RWPE1 (cell line): ENCODE measurements at places on chromosomes 16 and 17.

GRCh38 chr16:23863511-23864422 lies 28.0 kb downstream of the PRKCB start:
- DNase-seq, result no peak

- peak; percentile 45 for DNase-seq
Measured at GRCh38 chr16:86823888-86824671, 245.7 kb downstream of the FOXL1 start.

DNA sequence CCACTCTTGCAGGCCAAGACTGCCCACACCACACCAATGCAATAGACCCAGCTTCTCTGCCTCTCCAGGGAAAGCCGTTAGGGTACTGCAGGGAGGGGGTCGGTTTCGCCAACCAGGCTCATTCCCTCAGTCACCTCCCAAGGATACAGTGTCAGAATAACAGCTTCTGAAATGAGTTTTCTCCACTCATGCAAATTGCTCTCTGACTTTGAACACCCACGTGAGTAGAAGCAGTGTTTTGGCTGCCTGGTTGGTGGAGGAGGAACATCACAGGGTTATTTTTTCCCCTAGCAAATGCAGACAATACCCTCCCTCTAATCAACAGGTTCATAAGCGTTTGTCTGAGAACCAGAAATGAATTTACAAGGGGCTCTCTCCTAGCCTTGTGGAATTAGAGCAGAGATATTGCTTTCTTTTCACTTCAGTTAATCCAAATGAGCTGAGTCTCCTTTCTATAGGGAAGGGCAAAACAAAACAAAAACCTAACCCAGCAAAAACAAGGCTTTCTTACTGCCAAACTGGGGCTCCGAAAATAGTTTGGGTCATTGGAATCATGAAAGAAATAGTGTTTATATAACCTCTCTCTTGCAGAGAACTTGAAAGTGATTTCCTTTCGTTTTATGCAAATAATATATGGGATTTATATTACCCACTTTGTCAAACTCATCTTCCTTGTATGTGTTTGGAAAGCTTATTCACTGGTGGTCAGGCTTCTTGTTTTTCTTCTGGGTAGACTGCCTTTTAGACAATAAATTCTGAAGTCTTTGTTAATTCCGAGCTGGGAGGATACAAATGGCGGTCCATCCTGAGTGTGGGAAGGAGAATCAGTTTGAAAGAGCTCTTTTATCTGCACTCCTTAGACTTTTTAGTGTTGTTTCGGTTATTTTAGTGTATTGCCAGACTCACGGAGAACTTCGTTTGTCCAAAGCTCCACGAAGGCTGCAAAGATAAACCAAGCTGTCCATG lies 229.9 kb downstream of the MSI2 start:
- DNase-seq, result no peak

DNA sequence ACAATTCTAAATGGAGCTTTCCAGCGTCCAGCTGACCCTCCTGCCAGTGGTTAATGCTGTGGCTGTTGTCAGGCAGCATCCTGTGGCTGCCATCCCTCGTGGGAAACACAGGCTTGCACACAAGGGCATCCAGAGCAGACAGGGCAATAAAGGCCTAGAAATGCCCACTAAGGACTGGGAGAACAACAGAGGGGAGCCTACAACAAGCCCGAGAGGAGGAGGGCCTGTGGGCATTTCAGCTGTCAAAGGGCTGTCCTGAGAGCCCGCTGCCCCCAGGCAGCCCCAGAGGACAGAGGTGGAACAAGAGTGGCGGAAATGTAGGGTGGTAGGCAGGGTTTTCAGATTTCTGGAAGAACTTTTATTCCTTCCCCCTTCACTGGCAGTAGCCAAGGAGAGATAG lies 81.1 kb downstream of the TNRC6C start:
- no peak for DNase-seq

GRCh38 chr16:71570144-71570543 lies 6.7 kb downstream of the TAT start:
- DNase-seq, result no peak

- DNase-seq, result no peak
Measured at GRCh38 chr16:65095906-65096305, 26.0 kb downstream of the CDH11 start.

DNA sequence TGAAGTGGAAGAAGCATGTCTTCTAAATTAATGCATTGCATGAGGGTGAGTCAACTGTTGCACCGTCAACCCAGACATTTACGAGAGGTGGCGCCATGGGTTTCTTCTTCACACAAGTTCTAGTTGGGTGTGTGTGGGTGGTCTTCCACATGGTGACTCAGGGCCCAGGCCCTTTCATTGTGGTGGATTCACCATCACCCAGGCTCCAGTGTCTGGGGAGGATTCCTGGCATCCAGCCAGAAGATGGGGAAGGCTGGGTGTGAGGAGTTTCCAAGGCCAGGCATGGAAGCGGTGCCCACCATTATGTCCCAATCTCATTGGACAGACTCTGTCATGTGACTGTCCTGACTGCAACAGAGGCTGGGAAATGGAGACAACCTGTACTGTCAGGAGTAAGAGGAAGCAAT lies 21.4 kb upstream of the JPH3 start:
- DNase-seq, result no peak

DNA sequence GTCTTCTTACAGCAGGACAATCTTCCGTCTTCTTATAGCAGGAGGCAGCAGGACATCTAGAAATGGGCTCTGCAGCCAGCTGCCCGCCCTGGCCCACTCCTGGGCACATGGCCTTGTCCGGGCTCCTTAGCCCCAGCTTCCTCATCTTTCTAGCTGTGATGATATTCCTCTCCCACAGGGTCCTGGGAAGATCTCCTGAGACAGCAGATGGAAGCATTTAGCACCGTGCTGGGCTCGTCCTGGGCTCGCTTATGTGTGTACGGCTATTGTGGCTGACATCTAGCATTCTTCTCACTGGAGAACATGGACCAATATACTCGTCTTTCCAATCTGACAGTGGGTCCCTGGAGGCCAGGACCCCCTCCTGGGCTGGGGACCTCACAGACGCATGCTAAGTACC lies 48.5 kb downstream of the TIMM22 start:
- no peak for DNase-seq

DNA sequence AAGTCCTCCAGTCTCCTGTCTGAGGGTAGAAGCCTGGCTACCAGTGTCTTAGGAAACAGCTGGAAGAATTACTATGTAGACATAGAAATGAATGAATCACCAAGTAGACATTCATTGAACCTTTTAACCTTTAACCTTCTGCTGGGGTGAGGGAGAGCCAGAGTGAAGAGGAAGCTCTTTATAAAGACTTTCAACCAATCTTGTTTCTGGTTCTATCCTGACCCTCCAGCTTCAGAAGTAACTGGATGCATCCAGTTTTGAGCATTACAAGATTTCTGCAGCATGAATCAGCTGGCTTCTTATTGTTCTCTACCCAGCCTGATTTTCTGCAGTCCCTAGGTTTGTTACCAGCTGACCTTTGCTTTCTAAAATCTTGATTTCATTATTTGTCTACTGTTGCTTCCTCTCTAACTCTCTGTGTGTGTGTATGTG lies 8.5 kb downstream of the TEKT1 start:
- peak; percentile 93 for DNase-seq

GRCh38 chr16:180681-181564 lies 664 bp downstream of the HBQ1 start:
- DNase-seq, result peak; percentile 78

GRCh38 chr17:35293151-35293847 lies 50.4 kb downstream of the SLFN5 start:
- DNase-seq, result no peak

GRCh38 chr16:56348168-56349085 lies 76.9 kb downstream of the AMFR start:
- no peak for DNase-seq

GRCh38 chr17:49969134-49969759 lies at the start of gene DLX4:
TSS of gene DLX4 (plus strand) at chr17:49969190. CDS start at chr17:49969469, 279 bp downstream.
- DNase-seq, result peak; percentile 87

GRCh38 chr16:3792472-3793012 lies 75.2 kb upstream of the TRAP1 start:
- DNase-seq, result no peak

- DNase-seq, result no peak
Measured at GRCh38 chr16:76386784-76387183, 109.6 kb downstream of the CNTNAP4 start.

- DNase-seq, result no peak
Measured at GRCh38 chr17:59561042-59561441, 4.4 kb upstream of the DHX40 start.

- DNase-seq, result no peak
Measured at GRCh38 chr17:38698760-38699159, 6.3 kb upstream of the MLLT6 start.

GRCh38 chr17:80877729-80878303 lies 113.8 kb upstream of the CHMP6 start:
- no peak for DNase-seq

- DNase-seq, result no peak
Measured at GRCh38 chr16:19822533-19822932, 62.1 kb downstream of the GPRC5B start.

- DNase-seq, result peak; percentile 23
Measured at GRCh38 chr17:60154616-60155426, 5.0 kb downstream of the CA4 start.

DNA sequence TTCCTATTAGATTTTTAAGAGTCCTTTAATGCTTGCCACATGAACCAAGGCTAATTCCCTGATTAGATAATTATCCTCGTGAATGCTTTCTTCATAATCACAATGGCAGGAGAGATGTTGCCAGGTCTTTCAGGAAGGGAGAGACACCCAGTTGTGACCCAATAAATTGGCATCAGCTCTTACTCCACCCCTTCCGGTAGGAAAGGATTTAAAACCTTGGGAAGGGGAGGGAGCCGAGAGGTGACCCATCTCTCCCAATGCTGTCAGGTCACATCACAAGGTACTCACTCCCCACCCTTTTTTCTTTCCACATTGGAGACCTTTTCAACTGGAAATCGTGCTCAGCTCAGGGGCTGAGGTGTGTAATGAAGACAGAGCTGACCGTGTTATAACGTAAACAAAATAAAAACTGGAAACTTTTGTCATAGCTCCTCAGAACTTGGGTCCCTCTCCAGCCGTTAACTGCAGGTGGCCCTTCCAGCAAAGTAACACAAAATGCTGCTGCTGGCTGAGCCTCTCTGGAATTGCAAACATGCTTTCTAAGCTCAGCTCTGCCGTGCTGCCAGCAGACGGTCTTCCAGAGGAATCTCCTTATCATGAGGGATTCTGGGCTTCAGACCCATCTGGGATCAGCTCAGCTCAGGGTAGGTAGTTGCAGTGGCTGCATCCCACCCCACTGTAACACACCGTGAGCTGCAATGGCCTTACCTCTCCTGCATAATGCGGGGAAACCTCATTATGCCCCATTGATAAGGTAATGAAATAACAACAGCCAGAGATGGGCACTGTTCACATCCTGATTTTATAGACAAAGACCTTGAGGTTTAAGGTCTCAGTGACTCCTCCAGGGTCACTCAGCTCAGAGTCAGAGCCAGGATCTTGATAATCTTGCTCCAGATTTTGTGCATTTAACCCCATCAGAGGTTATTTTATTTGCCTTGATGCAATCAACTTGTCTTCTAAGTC lies 15.6 kb downstream of the TMEM100 start:
- no peak for DNase-seq

- DNase-seq, result no peak
Measured at GRCh38 chr17:50407921-50408320, 10.6 kb upstream of the LRRC59 start.

DNA sequence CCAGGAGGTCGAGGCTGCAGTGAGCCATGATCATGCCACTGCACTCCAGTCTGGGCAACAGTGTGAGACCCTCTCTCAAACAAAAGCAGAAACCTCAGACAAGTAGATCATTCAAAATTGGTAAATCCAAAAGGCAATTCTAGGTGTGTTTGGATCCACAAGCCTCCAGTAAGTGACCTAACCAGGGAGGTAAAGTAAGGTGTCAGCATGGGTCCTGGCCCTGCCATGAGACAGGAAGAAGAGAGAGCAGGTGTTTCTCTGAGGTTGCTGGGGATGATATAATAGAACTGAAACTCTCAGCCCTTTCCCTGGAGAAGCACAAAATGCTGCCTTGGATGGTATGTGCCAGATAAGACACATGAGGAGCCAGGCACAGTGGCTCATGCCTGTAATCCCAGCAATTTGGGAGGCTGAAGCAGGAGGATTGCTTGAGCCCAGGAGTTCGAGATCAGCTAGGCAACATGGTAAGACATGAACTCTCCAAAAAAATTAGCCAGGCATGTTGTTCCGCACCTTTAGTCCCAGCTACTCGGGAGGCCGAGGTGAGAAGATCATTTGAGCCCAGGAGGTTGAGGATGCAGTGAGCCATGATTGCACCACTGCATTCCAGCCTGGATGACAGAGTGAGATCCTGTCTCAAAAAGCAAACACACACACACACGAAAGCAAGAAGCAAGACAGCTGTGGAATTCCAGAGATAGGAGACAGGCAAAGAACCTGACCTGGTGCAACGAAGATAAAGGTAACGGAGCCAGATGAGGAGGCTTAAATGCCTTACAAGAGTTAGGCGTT lies 6.5 kb downstream of the TM4SF5 start:
- no peak for DNase-seq

- DNase-seq, result peak; percentile 63
Measured at GRCh38 chr16:62253966-62254365, 217.7 kb upstream of the CDH8 start.

GRCh38 chr16:50213939-50214519 lies 52.3 kb upstream of the ADCY7 start:
- DNase-seq, result no peak

DNA sequence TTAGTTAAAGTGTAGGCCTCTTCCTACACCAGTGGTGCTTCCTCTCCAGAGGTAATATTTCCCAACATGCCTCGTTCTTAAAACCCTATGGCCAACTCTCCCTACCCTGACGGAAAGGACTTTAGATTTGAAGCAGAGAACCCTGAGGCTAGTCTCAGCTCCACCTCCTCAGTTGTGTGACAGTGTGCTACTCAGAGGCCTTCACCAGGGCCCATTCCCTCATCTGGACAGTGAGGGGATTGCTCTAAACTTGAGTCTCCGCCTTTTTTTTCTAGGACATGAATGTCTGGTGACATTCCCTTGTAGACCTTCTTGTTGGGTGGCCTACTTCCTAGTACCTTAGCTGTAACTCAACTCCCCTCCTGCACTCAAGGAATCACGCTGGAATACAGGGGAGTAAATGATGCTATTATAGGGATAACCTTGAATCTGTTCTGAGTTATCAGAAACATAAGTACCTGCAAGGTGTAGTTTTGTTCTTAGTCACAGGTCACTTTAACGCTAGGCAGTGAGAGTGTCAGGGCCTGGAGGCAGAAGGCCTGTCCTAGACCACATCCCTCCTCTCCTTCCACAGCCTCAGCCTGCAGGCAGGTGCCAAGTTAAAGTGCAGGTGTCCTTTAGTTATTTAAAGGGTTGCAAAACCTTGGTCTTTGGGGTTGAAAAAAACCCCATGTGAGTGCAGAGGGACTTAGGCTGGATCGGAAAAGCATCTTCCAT lies 26.9 kb downstream of the LDHD start:
- DNase-seq, result no peak
